Suppressor macrophage (primary cell): ENCODE measurements at places on chromosomes 6 and 20.

DNA sequence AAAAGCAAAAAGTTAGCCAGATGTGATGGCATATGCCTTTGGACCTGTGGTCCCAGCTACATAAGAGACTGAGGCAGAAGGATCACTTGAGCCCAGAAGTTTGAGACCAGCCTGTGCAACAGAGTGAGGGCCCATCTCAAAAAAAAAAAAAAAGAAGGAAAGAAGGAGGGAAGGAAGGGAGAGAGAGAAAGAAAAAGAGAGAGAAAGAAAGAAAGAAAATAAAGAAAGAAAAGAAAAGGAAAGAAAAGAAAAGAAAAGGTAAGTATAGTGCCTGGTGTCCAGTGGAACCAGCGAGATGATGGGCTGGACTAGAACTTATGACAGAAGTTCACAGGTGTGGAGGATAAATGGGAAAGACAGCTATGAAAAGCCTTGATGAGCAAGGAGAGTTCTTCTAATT is 100.9 kb downstream of the QRSL1 start:
- no peak for DNase-seq

DNA sequence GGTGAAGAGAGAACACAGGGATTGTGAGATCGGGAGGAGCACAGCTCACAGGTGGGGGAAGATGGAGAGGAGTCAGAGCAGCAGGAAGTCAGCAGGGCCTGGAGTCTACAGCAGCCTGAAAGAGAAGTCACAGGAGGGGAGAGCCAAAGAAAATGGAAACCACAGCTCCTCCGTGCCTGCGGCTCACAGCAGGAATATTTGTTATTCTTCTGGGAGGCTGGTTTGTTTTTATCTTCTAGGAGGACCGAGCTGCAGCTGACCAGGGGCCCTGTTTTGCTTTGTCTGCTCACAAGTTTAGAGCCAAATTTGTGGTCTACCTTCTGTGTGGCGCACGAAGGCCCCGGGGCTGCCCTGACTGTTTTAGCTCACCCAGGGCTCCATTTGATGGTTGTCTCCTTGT is 81.8 kb downstream of the CLIC5 start:
- no peak for DNase-seq

DNA sequence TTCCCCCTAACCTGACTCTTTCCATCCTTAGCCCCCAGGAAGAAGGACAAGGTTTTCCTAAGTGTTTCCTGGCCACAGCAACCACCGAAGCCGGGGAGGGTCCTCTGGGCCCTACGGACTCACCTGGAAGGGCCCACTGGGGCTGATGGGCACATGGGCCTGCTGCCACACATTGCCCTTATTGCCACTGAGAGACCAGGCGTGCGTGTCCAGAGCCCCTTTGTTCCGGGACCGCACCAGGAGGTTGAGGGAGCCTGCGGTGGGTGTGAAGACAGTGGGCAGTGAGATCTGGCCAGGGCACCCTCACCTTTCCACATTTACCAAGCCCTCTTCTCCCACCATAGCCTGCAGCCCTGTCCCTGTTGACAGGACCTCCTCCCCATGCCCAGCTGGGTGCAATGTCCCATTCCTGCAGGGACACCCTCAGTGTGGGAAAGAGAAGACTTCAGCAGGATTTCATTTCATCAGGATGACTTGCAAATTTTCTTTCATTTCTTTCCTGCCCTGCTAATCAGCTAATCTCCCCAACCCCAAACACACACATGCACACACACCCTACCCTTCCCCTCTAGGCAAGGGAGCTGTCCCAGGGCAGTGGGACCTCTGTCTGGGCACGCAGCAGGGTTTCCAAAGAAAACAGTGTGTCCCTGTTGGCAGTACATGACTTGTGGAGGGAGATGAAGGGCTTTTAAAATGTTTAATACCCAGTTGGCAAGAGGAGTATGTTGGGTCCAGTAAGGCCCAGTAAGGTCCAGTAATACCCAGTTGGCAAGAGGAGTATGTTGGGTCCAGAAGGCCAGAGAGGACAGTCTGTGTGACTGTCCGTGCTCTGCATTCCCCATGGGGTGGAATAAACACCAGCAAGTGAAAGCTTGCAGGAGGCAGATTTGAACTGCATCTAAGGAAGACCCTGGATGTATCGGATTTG is 59.0 kb downstream of the MDGA1 start:
- DNase-seq = no peak

DNA sequence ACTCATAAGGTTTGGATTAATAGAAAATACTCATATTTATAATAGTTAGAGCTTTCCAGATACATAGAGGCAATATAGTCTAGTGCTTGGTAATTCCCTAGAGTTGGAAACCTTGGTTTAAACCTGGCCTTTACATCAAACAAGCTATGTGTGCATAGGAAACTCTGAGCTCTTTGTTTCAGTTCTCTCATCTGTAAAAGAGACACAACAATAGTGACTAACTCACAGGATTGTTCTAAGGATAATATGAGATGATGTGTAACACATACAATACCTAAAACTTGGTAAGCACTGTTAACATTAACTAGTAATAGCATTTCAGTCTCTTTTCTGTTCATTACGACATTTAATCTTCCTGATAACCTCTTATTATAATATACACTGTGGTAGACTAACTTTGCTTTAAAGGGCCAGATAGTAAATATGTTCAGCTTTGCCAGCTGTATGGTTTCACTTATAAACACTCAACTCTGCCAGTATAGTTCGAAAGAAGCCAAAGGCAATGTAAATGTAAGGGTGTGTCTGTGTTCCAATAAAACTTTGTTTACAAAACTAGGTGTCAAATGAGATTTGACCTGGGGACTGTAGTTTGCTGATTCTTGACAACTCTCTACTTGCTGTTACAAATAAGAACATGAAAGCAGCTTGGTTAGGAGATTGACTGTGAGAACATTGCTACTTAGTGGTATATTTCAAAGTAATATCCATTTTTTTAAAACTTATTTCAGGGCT is 370.6 kb upstream of the FLRT3 start:
- DNase-seq = no peak

- no peak for DNase-seq
Observed at GRCh38 chr6:93584300-93584699, 164.9 kb upstream of the EPHA7 start.

GRCh38 chr6:16503970-16504415 is 257.3 kb downstream of the ATXN1 start:
- DNase-seq = no peak

DNA sequence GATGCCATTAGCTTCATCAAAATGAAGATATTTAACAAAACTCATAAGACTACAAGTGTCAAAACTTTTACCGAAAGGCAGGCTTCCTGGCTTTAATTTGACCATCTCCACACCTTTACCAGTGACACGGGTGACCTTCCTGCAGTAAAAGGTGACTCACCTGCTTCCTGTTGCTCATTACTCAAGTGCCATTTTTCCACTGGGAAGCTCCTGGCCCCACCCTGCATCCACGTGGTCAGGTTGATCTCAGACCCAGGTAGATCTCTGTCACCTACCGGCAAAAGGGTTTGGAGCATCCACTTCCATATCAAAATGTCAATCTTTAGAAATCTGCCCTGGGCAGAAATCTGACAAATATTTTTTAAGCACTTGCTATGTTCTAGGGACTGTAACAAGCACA is 31.9 kb upstream of the CDH4 start:
- DNase-seq = no peak

DNA sequence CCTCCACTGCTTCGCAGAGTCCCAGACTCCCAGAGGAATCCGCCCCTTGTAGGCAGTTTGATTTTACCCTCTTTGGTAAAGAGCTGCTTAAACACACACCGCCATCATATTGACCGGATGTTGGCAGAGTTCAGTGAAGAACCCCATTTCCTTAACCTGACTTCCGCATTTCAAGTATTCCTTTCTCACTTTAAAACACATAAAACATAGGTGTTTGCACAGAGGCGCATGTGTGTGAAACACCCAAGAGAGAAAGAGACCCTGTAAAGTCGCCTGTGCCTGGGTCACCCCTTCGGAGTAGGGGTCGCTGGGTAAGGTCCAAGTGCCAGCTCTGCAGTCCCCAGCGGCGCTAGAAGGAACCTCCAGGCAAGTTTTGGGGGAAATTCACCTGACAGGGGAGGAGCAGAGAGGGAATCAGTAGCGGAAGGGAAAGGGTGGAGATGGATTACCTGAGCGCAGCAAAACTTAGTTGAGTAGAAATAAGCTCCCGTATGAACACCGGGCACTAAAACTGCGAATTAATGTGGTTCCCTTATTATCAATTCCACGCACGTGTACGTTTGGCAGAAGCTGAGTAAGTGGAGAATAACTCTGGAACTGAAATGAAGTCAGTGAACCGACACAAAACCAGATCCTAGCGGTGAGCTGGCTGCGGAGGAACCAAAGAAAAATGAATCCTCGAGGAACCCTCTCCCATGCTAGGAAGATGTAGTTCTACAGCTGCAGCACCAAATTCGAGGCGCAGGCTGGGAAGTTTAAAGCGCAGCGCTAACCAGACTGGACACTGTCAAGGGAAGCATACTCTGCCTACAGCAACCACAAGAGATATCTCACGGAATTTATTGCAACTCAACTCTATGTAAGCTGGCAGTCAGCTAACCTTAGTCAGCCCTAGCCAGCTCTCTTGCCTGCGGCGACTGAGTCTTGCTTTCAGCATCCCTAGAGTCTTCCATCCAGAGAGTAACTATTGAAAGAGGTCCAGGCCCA is 3.5 kb upstream of the HTR1B start:
- DNase-seq = no peak

DNA sequence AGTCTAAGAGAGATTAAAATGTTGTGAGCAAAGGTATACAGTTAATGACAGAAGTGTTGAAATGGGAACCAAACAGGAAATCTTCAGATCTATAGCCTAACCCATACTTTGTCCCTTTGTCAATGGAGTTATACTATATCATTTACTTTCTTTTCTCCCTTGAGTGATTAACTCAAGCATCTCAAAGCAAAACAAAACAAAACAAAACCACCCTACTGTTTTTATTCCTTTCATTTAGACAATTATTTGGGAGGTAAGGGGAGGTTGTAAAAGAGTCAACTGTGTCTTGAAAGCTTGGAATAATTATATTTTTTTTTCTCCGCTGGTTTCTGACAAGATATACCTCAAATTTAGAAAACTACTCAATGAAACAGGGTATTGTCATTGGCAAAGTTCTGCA is 139.8 kb upstream of the HMGN3 start:
- DNase-seq = no peak

GRCh38 chr6:36289281-36289878 is 19.5 kb downstream of the PNPLA1 start:
- no peak for DNase-seq
